Muscle of back (tissue), 13 donors: ENCODE measurements at places on chromosomes 5 and 9. TPM values are rescaled to one million over a fixed set of nuclear protein-coding genes. Genes with fewer than 3 reads are reported as not detected.
A peak's percentile ranks its signal among the peaks of the same experiment; 100 is the strongest.

- DNase-seq, result no peak
Observed at GRCh38 chr9:107700847-107701246, 211.3 kb upstream of the KLF4 start.

Gene MTX3
- polyA plus RNA-seq, result 12.1 TPM

DNA sequence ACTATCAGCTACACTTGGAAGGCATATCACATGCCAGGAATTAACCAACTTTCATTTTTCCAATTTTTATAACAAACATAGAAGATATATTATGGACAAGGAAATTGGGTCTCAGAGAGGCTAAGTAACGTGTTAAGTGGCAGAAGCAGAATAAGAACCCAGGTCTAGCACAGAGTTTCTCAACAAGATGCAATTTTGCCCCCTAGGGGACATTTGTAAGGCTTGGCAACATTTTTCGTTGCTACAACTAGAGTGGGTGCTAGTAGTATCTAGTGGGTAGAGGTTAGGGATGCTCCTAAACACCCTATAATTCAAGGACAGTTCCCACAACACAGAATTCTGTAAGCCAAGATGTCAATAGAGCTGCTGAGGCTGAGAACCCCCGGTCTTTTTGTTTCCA is 180.6 kb downstream of the SNCAIP start:
- DNase-seq, result no peak

GRCh38 chr9:127555840-127556820 is 55.9 kb upstream of the STXBP1 start:
- peak; percentile 91 for DNase-seq

DNA sequence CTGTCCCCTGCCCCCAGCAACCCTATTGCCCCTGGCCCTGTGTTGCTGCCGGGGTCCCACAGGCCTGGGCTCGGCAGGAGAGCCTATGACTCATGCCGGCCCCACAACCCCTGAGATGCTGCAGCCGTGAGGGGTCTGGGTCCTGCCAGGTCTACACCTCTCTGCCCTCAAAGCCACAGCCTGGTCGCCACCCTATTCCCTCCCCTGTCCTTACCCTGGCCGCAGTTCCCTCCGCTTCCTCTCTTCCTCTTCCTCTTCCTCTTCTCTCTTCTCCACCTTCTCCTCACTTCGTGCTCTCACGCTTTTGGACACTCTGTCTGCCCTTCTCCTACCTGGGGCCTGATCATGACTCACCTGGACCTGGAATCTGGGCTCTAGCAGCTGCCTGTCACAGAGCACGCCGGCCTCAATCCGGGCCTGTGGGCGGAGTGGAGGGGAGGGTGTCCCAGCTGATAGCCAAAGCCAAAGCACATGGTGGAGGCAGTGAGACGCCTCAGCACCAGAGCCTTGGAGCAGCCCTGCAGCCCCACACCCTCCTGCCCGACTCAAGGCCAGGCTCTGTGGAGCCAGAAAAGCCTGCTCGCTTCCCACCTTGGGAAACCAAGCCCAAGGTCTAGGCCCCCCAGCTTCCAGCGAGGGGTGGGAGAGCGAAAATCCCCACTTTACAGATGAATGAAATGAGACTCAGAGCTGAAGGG is 26.8 kb upstream of the CSF1R start:
- DNase-seq, result peak; percentile 35

DNA sequence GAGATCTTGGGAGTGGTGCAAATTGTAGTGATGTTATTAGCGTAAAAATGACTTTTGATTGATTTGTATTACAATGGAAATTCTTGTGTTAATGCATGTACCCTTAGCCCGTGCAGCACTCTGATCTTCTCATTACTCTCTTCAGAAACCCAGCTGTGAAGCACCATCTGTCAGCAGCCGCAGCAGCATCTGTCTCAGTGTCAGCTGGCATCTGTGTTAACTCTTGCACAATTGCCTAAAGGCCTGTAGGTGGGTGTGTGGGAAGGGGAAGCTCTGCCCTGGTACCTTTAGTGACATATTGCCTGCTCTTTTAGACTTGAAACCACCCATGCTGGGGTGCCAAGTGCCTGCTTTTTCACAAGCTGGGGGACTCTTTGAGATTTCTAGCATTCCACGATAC is 101.3 kb downstream of the FBXL7 start:
- peak; percentile 43 for DNase-seq
